ENCODE measurements at places on chromosomes 6 and 20.

DNA sequence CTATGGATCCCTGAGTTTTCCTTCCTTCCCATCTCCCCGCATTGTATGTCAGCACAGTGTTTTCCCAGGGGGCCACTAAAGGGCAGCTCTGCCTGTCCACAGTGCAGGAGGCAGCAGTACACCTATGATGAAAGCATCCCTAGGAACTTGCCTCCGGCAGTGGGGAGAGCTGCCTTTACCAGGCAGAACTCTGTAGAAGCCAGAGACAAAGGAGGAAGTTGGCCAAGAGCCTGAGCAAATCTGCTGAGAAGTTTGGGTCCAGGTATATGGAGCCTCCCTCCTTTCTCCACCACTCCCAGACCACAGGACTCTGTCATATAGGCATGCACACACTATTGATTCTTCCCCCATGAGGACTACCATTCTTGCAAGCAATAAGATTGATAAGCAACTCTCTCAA, 282.7 kb downstream of the TBC1D7 start:
- no peak for DNase-seq

- DNase-seq, result no peak
These were observed 51.9 kb downstream of the MYO6 start for GRCh38 chr6:75800708-75801505.

GRCh38 chr20:44231713-44232468, 15.2 kb upstream of the GDAP1L1 start:
- DNase-seq, result no peak

DNA sequence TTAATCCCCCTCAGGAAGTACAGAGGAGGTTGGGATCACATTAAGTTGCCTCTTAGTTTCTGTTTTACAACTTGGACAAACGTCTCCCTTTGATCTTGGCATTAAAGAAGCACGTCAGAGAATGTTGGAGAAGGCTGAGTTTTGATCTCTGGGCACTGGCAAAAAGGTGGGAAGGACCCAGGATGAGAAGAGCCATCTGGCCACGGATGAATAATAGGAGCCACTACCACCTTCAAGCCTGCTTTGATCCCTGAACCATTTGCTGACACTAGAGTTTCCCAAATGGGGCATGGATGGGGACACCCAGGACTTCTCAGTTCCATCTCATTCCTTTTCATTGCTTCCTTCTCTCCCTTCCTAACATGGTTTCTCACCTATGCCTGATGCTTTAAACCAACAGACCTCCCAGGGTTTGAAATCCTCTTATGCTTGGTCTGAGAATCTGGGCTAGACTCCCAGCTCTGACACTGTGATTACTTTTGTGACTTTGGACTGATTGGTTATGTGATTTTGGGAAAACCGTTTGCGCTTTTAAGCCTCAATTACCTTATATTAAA, 5.8 kb downstream of the TM9SF4 start:
- DNase-seq, result no peak

DNA sequence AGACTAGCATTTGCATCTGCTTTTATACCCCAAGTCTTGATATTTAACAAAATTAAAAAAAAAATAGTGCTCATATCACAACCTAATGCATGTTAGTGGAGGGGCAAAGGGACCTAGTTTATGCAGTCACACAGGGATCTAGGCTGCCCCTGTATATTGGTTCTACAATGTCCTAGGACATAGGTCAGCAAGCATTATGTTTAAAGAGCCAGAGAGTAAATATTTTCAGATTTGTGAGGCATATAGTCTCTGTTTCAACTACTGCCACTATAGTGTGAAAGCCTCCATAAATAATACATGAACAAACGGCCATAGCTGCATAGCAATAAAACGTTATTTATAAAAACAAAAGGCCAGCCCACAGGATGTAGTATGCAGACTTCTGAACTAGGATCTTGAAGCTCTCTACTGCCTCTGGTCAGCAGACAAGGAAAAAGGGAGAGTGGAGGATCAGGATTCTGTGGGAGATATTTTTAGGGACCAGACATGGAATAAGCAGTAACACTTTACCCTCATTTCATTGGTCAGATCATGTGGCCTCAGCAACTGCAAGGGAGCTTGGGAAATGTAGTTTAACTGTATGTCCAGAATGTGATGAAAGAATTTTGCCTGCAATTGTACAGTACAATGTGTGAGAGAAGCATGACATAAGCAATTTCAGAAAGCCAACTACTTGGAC, 414.2 kb upstream of the SPTLC3 start:
- DNase-seq, result peak; percentile 22

DNA sequence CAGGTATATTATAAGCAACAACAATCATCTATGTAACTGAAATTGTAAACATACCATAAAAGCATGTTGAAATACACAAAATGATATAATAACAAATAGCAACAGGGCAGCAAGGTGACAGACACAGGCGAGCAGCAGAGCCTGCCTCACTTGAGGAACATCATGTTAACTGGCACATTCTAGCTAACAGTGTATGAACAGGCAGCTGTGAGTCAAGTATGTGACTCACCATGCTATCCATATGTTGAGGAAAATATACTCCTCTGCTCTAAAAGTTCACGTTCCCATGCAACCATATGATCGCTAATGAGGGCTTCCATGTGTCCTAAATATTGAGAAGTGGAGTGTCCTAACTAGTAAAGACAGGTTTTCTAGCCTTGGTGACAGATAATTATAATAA, 18.4 kb downstream of the SERAC1 start:
- DNase-seq, result no peak

DNA sequence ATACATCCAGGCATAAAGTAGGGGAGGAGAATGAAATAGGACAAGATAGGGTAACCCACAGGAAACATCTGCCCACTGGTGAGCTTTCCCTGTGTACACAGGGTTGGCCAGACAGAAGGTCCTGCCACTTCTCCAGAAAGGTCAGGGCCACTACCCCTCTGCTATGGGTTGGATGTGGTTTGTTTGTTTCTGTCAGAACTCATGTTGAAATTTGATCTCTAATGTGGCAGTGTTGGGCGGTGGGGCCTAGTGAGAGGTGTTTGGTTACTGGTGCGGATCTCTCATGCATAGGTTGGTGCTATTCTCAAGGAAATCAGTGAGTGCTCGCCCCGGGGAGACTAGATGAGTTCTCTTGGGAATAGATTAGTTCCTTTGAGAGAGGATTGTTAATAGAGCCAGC, 15.6 kb upstream of the MAS1 start:
- DNase-seq, result no peak

GRCh38 chr20:32753731-32754130, 8.5 kb upstream of the DNMT3B start:
- DNase-seq, result no peak

- no peak for DNase-seq
These were observed 7.0 kb upstream of the BAG2 start for GRCh38 chr6:57165080-57165479.

DNA sequence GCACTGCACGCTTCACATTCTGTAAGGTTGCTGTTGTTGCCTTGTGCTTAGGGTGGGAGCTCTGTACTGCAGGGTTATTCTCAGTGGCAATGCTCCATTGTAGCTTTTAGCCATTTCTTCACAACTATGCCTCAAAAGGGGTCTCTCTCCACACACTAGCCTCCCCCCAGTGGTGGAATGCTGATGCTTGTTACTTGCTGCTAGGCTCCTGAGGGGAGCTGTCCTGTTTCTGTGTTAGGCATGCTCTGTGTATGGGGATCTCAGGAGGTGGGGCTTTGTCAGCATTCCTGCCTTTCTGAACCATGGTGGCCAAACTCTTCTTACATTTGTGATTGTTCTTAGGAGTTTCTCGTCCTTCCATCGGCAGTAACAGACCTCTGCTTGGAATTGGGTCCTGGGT, 18.8 kb downstream of the TMEM170B start:
- no peak for DNase-seq

GRCh38 chr6:46776070-46776712, 17.0 kb upstream of the MEP1A start:
- DNase-seq, result no peak

DNA sequence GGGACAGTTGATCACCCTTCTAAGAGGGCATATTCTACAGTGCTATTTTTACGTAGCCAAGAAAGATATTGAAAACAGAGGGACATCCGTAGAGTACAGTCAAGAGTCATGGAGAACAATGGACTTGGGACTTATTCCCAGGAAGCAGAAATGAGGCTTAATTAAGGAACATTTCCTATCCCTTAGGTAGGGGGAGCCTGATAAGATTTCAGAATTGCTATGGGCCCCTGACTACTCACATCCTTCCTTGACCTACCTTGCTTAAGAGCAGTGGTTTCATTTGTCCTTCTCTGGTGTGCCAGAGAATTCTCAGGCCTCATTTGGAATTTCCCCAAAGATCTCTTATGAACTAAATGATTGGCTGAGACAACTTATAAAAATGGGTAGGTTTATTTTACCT, 189.5 kb upstream of the DTNBP1 start:
- no peak for DNase-seq

DNA sequence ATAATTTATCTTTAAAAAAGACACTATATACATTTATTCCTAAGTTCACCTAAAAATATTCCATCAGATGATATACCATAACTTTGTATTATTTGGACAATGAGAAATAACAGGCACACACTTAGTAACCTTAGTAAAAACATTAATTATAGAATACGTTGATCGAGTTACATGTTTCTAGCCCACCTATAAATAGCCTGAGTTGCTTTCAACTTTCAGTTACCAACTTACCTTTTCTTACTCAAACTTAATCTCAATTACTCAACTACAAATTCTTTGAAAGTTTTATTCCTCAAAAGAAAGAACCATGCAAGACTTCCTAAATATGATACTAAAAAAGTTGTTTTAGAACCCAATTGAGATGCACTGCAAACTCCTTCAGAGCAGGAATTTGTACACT, 12.2 kb downstream of the ARHGAP18 start:
- no peak for DNase-seq

GRCh38 chr6:140082867-140083297, 708.4 kb upstream of the CITED2 start:
- DNase-seq, result no peak

DNA sequence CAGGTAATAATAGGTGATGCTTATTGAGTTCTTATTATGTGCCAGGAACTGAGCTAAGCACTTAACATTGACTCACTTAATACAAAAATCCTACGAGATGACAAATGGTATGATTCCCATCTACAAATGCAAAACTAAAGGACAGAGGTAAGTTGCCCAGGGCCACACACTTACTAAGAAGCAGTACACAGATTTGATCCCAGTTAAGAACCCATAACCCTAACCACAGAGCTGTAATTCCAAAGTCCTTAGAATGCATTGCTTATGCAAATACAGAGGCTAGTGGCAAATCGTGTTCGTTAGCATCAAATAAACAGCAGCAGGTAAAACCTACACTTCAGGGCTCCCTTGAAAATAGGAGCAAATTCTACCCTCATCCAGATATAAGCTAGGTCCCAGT, 104.0 kb downstream of the SASH1 start:
- DNase-seq, result no peak

GRCh38 chr6:142802124-142802523, 142.9 kb downstream of the HIVEP2 start:
- DNase-seq, result no peak

- peak; percentile 59 for DNase-seq
These were observed 54.3 kb downstream of the SNAI1 start for GRCh38 chr20:50037123-50037522.

DNA sequence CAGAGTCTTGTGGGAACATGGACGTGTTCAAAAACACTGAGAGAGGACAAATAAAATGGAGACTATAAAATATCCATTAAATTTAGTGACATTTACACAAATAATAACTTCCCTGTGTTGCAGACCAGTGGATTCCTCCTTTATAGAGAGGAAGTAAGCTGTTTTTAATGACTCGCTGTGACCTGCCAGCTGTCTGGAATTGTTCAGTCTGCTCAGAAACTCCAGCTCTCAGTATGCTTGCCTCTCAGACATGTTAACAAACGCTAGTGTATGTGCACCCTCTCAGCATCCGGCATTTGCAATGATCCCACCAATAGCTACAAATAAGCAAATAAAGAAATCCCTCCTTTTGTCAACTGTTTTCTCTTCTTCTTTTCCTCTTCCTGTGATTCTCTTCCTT, 158.0 kb upstream of the TCF21 start:
- DNase-seq, result no peak

GRCh38 chr6:33896391-33897188, 92.8 kb upstream of the MLN start:
- DNase-seq, result no peak

GRCh38 chr6:12047792-12048432, 35.8 kb downstream of the HIVEP1 start:
- DNase-seq, result no peak

DNA sequence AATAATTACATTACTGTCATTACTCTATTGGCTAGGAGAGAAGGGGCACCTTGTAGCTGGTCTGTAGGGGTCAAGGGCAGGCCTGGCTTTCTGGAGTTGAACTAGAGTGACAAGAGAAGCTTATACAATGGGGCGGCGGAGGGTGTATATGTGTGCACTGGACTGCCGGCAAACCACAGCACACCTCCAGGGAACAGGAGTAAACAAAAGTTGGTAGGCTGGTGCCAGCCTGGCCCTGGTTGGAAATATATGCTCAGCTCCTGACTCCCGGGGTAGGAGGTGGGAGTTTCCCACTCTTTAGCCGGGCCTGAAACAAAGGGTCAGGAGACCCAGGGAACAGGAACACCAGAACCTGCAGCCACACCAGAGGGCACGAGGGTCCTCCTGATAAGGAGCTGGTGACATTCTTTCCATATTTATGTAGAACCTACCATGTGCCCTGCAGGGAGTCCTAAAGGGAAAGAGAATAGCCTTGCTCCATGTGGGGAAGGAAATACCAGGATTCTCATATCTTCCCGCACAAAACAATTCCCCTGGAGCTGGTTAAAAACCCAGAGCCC, 5.1 kb downstream of the C6orf132 start:
- DNase-seq, result no peak

- no peak for DNase-seq
These were observed 87.1 kb upstream of the SULF2 start for GRCh38 chr20:47872341-47872740.

GRCh38 chr6:73817253-73817652, 121.2 kb downstream of the CD109 start:
- no peak for DNase-seq

DNA sequence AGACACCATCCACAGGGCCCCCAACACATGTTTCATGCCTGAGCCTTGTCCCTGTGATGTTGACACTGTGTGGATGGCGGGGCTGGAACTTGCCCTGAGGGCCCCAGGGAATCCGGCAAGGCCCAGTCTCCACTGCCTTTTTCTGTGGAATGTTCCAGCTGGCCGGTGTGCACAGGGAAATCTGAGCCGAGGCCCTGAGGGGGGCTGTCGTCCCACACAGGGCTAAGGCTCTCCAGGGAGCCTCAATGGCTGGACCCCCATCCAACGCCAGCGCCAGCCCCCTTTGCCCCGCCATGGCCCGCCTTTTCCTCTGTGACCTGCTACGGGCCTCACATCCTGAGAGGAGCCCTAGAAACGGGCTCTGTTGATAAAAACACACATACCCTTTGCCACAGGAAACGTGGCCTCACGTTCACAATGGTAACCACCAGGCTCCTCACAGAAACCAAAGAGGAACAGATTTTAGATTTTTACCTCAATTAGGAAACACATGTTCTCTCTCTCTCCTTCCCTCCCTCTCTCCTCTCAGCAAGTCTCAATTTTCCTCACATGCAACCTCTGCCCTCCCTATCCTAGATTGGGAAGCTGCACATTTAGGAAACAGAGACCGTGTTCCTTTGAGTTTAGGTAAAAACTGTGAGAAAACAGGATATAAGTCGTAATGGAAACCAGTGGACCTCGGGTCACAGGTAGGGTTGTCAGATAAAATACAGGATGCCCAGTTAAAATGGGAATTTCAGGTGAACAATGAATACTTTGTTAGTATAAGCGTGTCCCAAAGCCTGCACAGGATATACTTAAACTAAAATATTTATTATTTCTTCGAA, 13.7 kb upstream of the ZNF831 start:
- DNase-seq, result no peak

GRCh38 chr20:3074812-3075211, 3.4 kb downstream of the OXT start:
- DNase-seq, result peak; percentile 28

Data from NCI-H510A (cell line).